Hypothalamus (tissue), 51 donors: ENCODE measurements at places on chromosomes 12 and 14.

- DNase-seq = peak; percentile 18
Observed at GRCh38 chr12:78864403-78864869, at the start of gene SYT1. TSS of gene SYT1 (plus strand) at chr12:78864774.

DNA sequence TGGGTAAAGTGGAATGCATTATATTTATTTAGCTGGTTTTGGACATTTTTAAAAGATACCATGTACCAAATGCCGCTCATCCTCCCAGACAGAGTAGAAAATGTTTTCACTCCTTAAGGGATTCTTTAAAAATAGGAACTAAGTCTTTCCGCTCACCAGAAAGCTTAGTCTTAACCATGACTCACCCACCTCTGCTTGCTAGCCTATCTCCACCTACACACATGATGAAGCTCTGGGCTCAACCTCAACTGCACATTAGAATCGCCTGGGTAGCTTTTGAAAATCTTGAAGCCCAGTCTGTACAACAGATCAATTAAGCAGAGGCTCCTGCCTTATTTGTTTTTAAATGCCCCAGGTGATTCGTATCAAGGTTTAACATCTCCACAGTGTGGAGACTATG lies 260.5 kb downstream of the NEDD1 start:
- no peak for DNase-seq

GRCh38 chr14:103205541-103205906 lies 82.3 kb downstream of the TNFAIP2 start:
- no peak for DNase-seq

DNA sequence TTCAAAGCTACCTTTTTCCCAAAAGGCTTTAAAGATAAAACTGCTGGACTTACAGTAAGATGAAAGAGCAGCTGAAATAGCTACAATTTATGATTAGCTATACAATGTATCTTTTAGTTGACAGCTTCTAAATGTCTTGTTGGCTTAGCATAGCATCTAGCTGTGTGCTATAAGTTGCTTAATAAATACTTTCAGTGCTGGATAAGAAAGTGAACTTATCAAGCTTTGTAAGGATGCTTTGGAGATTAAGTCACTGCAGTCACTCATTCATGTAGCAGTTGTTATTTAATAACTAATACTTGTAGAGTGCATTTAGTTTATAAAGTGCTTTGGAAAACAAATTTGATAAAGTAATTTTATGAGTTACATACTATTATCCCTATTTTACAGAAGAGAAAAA lies 14.6 kb downstream of the CFAP54 start:
- DNase-seq = no peak

DNA sequence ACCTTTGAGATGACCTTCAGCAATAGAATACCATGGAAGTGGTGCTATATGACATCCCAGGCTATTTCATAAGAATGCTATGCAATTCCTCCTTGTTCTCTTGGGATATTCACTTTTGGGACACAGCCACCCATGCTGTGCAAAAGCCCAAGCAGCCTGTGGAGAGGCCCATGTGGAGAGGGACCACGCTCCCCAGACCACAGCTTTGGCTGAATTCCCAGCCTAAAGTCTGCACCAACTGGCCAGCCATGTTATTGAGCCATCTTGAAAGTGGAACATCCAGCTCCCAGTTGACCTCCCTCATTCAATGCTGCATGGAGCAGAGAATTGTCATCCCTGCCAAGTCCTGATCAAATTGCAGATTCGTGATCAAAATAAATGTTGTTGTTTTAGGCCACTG lies 275.1 kb downstream of the SUDS3 start:
- no peak for DNase-seq

DNA sequence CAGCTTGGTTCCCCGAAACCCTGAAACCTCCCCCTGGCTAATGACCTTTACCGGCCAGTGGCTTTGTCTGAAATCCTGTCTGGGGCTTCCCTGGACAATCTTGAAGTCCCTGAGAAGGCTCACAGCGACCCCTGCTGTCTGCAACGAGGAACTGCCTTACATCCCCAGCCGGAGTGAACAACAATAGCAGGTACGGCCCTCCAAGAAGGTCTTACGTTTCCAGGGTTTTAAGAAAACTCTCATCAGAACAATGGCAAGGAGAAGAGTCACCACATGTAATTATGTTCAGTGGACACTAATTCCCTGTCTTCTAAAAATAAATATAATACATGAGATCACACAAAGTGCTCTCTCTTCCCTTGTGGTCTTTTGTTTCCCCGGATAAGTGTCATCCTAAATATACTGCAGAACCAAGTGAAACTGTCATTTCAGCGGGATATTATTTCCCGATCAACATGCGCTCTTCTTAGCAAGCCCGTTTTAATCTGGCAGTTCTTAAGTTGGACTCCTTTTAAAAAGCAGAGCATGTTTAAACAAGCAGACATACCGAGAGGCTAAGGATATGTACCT lies 53.3 kb downstream of the RBM19 start:
- peak; percentile 56 for DNase-seq

GRCh38 chr14:101521473-101521915 lies 39.8 kb upstream of the DIO3 start:
- DNase-seq = no peak

- DNase-seq = no peak
Observed at GRCh38 chr12:51676875-51677274, 85.8 kb downstream of the SCN8A start.

DNA sequence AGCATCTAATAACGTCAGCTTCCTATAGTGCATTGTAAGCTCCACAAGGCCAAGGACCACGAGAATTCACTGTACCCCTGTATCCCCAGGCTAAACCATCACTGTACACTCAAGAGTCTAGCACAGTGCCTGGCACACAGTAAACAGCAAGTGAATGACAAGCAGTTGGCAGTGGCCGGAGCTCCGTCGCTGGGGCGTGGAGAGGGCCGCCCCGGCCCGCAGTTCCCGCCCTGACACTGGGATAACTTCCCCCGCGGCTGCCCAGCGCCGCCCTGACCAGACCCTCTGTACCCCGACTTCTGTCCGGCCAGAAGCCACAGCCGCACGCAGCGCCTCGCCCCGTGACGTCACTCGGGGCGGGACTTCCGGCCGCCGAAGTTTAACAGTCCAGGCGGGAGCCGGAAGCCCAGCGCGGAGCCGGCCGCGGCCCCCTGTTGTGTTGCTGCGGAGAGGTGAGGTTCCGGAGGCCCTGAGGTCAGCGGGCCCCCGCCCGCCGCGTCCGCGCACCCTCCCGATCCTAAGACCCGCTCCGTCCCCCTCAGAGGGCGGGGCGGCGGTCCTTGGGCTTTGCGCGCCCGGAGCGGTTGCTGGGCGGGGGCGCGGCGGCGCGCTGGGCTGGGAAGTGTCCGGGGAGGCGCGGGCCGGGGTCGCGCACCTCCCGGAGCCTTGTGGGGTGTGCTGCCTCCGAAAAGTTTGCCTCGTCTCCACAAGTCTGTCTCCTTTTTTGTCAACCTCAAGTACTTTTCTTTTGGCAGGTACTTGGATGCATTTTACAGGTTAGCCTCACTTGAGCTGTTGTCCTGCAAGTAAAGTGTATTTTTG lies at the start of gene NEDD1:
Gene NEDD1, plus strand, starts transcription at position 409 of the 822 bp plus-strand sequence. CDS start 2,503 bp downstream, outside the sequence.
- peak; percentile 67 for DNase-seq

- no peak for DNase-seq
Observed at GRCh38 chr12:52418576-52419110, 12.5 kb upstream of the KRT82 start.

DNA sequence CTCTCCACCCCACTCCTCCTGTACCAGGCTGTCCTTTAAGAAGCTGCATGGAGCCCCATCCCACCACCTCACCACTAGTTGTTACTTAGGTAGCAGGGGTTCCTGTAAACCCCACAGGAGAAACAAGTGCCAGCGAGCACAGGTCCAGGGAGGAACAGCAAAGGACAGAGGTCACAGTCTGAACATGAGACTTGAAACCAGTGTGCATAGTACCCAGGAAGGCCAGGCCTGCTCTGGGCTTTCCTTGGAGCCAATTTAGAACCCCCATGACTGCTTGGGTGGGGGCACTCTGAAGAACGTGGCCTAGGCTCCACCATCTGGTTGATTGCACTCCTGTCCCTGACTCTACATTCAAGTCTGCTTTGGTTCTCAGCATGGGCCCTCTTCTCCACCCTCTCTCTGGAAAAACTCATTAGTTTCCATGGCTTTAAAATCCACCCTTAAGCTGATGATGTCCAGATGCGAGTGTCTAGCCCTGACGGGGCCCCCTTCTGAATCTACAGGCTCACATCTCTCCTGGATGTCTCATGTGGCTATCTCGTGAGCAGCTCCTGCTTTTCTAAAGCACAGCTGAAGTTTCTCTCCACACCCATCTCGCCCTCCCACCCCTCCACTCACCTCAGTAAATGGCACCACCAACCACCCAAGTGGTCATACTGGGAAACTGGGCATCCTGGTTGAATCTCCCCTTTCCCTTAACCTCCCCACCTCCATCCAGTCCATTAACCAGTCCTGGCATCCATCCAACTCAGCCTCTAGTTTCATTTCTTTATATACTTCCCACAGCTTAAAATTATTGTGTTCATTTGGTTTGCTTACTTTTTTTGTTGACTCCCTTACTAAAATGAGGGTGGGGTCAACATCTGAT lies 8.4 kb downstream of the KRT3 start:
- DNase-seq = no peak

- DNase-seq = no peak
Observed at GRCh38 chr14:30638926-30639325, 16.8 kb downstream of the SCFD1 start.

DNA sequence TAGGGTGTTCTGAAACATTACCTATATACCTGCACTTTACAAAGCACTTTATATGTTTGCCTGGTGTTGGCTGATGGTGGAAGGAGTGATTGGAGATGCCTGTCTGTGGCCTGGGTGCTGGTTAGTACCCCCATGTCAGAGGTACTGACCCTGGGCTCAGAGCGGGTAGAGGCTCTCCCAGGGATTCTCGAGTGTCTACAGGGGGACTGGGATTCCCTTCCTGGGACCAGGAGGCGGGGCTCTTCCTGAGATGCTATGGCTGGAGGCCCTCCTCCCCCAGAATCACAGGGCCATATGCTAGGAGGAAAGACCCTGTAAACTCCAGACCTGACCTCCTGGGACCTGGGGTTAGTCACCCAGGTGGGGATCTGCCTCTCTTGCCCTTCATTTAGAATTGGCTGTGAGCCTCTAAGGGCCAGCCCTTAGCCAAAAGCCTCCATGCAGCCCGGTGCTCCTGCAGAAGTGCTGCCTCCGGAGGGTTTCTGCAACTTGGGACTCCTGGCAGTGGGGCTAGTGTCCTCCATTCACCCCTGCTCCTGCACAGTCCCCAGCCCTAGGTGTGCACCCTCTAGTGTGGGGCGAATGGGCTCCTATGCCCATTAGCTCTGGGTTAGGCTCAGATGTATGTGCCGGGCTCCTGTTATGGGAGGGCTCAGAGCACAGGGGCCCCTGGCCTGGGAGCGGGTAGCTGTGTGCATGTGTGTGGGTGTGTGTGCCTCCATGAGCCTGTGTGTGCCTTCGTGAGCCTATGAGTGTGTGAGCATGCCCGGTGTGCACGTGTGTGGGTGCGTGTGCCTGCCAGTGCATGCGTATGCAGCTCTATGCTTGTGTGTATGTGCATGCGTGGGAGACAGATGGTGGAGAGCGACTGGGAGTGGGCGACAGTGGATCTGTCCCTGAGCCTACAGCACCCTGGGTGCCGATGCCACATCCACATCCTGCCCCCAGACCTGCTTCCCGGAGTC lies 36.6 kb downstream of the RTL1 start:
- no peak for DNase-seq

DNA sequence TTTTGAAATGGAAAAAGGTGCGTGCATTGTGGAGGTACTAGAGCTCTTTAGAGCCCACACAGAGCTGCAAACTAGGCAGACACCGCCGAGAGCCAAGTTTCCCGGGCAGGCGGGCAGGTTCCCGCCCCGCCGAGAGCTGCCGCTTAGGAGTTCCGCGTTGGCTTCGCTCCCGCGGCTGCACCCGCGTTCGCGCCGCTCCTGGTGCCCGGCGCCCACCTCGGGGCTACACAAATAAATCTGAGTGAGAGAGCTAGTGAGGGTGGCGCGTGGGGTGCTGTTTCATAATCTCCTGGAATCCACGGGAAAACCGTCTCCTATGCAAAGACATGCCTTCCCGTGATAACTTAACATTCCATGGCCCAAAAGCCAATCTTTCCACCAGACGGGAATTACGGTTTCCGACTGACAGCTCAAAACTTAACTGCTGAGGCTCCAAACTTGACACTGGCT lies 645 bp downstream of the KITLG start:
- DNase-seq = no peak

GRCh38 chr14:62369919-62370560 lies 607.8 kb downstream of the SNAPC1 start:
- no peak for DNase-seq

GRCh38 chr12:53657041-53657440 lies 18.8 kb downstream of the ATP5MC2 start:
- DNase-seq = no peak

- no peak for DNase-seq
Observed at GRCh38 chr12:125160281-125160955, 95.2 kb downstream of the AACS start.

DNA sequence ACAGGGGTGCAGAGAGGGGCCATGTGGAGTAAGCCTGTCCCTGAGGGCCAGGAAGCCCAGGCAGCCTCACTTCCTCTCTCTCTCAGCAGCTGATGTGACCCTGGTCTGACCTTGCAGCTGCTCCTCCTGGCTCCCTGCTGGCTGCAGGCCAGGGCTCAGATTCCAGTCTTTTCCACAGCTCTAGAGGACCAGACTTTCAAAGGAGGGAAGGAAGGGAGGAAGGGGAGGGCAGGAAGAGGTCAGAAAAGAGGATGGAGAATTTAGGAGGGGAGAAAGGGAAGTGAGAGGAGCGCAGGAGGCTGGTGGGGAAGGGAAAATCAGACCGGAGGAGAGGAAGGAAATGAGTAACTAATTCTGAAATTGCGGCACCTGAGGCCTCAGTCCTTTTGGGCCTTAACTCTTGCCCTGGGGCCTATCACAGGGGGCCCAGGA lies 40.9 kb upstream of the VASH1 start:
- DNase-seq = no peak

- DNase-seq = no peak
Observed at GRCh38 chr14:75928690-75929181, 53.1 kb downstream of the TGFB3 start.

GRCh38 chr12:76470028-76470939 lies 89.3 kb downstream of the OSBPL8 start:
- DNase-seq = no peak

GRCh38 chr12:41512497-41512896 lies 324.4 kb downstream of the PDZRN4 start:
- DNase-seq = no peak

DNA sequence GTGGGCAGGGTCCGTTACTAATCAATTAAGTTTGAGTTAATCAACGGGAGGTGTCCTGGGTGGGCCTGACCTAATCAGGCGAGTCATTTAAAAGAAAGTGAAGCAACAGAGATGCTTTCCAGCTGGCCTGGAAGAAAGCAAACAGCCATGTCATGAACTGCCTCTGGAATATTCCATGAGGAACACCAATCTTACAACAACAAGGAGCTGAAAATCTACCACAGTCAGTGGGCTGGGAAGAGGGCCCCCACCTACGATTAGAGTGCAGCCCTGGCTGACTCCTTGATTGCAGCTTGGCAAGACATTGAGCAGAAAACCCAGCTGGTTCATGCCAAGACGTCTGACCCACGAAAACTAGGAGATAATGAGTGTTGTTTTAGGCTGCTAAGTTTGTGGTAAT lies 56.2 kb downstream of the SSPN start:
- DNase-seq = no peak

DNA sequence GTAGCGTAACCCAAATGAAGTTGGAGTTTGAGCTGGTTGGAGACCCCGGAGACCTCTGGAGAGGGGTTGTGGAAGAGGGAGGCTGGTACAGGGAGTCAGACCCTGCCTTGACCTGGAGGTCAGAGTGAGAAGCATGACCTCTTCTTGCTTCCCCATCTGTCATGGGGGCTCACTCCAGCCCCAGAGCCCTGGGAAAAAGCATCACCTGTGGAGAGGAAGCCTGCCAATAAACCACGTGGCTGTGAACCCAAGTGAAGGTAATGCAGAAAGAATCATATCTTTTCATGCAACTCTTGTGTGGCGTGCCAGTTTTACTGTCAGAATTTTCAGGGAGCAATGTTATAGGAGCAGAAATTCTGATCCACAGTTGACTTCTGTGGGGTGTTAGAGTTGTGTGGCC lies 178.5 kb upstream of the PRICKLE1 start:
- DNase-seq = no peak
